ENCODE measurements at places on chromosomes 3 and 15. TPM values are rescaled to one million over a fixed set of nuclear protein-coding genes. Genes with fewer than 3 reads are reported as not detected.

Gene RPL15
- total RNA-seq, result 2,904 TPM

Gene FRMD5
- total RNA-seq, result 2.3 TPM

Gene HCLS1
- total RNA-seq, result not detected

Gene CCPG1
- 42.4 TPM for total RNA-seq

Gene SAMMSON
- total RNA-seq, result not detected

Gene TMF1
- 11.3 TPM for total RNA-seq

Gene PRSS50
- not detected for total RNA-seq

Gene ANKRD28
- 75.8 TPM for total RNA-seq

Gene GOLGA8H
- 2.9 TPM for total RNA-seq

Gene NPAP1
- not detected for total RNA-seq

All from A549 treated with dexamethasone at 1 μM for 4 hours (cell line).